ENCODE measurements at places on chromosomes 3 and 15.
A peak's percentile ranks its signal among the peaks of the same experiment; 100 is the strongest.

- DNase-seq, result no peak
Measured at GRCh38 chr15:90501898-90502297, 27.8 kb upstream of the CRTC3 start.

DNA sequence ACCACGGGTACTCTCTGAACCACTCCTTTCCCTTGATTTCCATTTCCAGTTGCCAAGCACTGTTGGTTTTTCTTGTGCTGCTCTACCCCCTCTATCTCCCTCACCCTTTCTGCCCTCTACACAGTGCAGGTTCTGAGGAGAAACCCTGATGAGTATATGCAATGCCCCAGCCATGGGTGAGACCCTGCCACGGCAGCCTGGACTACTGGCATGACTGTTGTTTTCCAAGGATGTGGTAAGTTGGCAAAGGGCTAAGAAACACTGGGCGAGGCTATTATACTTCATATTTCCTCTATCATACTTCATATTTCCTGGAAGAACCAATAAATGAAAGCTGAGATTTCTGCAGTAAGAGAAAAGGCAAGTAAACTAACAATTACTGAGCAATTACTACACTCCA is 27.9 kb downstream of the CHAC1 start:
- no peak for DNase-seq

- no peak for DNase-seq
Measured at GRCh38 chr3:97910931-97911351, 61.3 kb downstream of the RIOX2 start.

DNA sequence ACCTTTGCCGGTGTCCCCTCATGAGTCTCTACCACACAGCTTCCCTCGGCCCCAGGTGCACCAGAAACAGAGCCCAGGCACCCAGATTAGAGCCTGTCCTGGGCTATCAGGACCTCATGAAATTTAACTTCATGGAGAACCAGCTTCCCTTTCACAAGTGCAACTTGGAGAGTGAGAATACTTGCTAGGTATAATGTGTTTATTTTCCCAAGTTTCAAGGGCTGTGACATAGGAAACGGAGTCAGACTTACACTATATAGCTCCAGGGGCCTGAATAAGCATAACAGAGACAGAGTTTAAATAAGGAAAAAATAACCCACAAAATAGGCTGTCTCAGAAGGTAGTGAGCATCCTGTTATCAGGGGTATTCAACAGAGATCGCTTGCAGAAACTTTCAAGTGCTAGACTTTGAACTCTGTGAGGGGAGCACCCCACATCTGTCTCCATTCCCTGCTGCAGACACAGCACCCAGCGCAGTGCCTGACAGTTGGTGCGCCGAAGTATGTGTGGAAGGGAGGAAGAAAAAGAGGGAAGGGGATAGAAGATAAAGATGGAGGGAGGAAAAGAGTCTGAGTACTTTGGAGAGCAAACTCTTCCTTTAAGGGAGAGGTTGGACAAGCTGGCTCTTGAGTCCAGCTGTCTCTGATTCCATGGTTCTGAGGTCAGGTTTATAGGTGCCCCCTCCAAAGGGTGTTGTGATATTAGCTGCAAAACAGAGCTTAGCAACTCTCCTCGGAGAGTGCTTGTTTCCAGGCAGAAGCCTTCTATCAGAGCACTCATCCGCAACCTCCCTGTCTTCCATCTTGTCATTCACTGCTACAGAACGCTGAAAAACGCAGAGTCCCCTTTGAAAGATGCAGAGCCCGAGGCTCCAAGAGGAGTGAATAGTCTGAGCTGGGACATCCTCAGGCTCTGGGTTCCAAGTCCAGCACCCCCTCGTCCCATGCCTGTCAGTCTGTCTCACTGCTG is 84.8 kb downstream of the CPN2 start:
- DNase-seq, result no peak

DNA sequence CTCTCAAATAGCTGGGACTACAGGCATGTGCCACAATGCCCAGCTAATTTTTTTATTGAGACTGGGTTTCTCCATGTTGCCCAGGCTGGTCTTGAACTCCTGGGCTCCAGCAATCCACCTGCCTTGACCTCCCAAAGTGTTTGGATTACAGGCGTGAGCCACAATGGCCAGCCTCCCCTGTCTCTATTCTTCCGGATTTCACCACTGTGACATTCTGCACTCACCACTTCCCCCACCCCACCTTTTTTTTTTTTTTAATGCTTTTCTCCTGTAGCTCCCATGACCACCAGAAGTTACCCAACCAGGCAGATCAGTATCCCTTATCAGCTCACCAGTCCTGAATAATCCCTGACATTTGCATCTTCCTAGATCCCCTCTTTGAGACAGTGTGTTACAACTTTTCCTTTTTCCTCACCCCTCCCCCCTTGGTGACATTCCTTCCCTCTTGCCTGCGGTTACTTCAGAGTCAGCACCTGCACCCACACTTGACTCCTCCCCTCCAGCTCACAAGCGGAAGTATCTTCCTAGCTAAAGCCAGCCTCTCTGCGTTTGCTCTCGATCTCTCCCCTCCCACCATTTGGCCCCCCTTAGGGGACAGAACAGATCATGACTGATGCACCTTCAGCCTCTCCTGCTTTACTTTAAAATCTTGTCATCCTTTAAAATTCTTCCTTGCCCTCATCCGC is 13.5 kb upstream of the ZNF592 start:
- peak; percentile 36 for DNase-seq

- no peak for DNase-seq
Measured at GRCh38 chr3:187994221-187995042, 159.5 kb upstream of the LPP start.

DNA sequence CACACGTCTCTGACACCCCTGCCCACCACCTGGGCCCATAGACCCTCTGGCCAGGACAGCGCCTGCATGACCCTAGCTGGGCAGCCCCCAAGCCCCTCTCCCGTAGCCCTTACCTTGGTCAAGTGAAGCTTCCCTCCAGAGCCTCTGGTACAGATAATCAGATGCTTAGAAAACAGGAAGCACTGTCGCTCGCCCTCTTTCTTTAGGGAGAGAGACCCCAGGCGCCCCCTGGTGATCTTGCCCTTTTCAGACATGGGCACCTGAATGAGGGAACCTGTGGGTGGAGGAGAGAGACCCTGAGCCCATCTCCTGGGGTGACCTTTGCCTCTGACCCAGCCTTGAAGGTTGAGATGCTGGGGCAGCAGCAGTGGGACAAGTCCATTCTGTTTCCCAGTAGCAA is 65.4 kb downstream of the RASGRF1 start:
- no peak for DNase-seq

DNA sequence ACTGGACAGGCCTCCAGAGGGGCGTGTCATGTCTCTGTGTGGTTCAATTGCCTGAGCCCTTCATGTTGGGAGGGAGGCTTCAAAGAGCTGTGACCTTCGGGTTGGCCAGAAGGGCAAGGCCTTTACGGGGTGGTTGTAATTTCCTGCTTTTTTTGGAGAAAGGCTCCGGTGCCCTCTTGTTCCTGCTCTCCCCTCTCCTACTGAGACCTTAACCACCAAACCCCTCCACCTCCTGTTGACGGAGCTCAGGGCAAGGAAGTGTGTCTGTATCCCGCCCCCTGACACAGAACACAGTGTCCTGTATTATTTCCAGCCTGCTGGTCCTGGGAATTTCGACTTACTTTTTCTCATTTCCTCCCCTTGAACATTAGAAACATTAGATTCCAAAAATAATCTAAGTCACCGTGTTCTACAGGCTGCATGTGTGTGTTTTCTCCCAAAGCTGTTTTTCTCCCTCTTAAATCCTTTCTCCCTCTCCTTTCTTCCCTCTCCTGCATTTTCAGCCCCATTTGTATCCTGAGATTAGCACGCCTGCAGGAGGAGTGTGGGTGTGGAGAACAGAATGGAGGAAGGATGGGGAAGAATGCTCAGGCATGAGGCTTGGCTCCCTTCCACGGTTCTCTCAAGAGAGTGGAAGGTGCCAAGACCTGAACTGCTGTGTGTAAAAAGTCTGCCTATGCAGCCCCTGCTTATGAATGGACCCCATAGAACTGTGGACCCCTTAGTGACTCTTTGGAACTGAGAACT is 285.4 kb upstream of the ROPN1 start:
- peak; percentile 67 for DNase-seq

- DNase-seq, result no peak
Measured at GRCh38 chr15:31206386-31207181, 105.1 kb upstream of the TRPM1 start.

DNA sequence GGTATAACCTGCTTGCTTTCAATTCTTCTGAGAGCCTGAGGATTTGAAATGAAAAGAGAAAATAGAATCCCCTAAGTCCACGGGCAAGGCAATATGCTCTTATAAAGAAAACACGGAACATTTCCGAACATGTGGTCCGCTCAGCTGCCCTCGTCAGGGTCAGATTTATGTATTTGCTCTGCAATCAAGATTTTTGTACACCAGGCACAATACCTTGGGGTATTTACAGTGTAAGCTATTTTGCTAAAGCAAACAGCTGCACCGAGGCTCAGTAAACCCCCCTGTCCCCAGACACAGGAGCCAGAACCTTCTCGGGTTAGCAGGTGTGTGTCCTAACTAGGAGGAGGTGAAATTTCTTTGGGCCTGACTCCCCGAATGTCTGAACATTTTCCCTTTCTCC is 155.8 kb upstream of the LRIG1 start:
- DNase-seq, result no peak

- DNase-seq, result no peak
Measured at GRCh38 chr3:39388741-39389248, 5.6 kb downstream of the SLC25A38 start.

DNA sequence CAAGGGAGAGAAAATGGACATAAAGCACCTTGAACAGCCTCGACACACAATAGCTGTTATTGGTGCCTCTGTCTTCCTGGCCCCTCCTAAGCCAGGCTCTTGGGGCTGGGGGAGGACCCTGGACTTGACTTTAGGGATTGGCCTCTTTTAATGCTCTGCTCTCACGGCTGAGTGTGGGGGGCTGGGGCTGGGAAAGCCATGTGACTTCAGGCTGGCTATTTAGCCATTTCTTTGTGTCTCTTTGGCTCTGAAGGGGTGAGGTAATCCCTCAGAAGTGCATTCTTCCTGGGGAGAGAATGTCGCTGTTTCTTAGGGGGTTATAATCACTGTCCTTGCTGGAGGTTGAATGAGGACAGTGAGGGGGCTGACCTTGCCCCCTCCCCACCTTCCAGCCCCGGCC is 26.2 kb downstream of the MAGEF1 start:
- DNase-seq, result no peak

- DNase-seq, result peak; percentile 54
Measured at GRCh38 chr15:100889385-100890050, 9.9 kb downstream of the ALDH1A3 start.

DNA sequence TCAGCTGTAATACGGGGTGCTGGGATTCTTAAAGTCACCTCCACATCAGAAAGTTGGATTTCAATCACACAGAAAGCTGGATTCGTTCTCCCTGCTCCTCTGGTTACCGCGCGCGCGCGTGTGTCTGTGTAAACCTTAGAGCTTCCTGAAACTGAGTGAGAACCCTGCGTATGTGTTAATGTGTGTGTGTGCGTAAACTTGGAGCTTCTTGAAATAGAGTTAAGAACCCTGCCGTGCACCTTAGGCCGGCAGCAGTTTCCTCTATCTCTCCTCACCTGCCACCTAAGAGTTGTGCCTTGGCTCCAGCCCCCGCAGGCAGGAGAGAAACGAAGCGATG is 531 bp downstream of the LZTFL1 start:
- peak; percentile 33 for DNase-seq

DNA sequence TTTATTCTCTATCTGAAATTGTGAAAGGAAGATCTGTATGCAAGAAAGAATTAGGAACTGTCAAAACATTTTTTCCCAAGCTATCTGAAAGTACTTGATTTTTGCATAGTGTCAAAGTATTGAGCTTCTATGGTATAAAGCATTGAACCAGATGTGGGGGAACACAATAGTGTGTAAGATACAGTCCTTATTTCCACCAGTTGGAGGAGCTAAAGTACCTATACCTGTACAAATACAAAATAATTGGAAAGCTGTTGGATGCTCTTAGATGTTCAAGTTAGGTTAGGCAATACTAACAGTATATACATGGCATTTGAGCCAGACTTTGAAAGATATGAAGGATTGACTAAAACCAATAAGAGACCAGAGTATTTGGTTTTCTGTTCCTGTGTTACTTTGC is 148.4 kb downstream of the B3GALNT1 start:
- DNase-seq, result no peak

DNA sequence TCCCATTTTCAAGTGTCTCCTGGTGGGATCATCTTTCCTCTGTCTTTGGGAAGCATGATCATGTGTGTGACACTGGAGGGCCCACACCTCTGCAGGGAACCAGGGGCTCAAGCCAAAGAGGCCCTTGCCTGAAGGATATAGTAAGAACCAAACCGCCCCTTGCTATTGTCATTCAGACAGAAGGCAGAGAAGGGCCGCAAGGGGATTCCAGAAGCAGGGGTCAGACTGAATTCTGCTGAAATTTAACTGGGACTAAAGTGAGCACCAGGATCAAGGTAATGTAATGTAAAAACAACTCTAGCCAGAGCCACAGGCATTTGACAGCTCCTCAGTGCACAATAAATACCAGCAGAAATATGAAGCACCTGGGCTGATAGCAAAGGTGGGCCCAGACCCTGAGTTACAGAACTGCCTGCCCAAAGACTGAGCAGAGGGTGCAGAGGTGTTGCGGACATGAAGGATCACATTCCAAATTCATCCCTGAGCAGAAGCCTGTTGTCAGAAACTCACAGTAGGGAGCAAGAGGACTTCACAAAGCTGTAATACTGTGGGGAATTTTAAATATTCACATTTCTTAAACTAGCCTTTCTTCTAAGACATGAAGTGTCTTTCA is 46.0 kb upstream of the RASGRF1 start:
- DNase-seq, result no peak

DNA sequence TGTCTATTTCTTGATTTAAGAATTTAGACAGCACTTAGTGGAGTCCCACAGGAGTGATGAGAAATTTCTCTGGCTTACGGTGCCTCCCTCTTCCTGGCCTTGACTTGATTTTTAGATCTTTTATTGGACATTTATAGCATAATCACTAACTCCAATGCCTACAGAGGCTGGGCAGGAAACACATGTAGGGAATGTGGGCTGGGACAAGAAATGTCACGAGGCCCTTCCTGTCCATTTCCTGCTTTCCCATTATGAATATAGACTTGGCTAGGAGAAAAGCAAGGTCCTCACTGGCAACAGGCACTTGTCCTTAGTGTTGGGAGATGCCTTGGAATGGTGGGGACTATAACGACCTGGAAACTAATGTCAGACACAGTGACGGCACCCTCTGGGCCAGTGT is 100.3 kb downstream of the MYLK start:
- DNase-seq, result no peak

- no peak for DNase-seq
Measured at GRCh38 chr3:13047296-13048165, 25.7 kb downstream of the IQSEC1 start.

- no peak for DNase-seq
Measured at GRCh38 chr3:128367761-128368160, 98.9 kb downstream of the DNAJB8 start.

- DNase-seq, result no peak
Measured at GRCh38 chr15:35649575-35649974, 103.6 kb upstream of the DPH6 start.

DNA sequence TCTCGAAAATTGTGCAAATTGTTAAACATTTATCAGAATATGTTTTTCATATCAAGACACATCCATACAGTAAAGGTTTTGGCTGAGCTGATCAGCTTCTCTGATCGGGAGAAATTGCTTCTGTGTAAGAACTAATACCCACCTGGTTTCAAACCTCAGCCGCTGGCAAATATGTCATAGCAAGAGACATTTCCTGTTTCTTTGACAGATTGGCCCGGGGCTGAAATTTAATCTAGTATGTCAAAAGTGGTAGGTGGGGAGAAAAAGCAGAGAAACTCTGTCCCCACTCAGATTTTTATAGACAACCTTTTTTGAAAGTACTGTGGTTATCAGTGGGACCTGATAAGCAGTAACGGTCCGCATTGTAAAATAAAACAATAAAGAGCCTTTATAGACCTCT is 88.8 kb upstream of the SLC24A5 start:
- no peak for DNase-seq

- DNase-seq, result no peak
Measured at GRCh38 chr3:108835101-108835500, 12.5 kb downstream of the TRAT1 start.

Measured in testis (tissue), 5 donors.